ENCODE measurements at places on chromosomes 6 and 20. TPM values are rescaled to one million over a fixed set of nuclear protein-coding genes. Genes with fewer than 3 reads are reported as not detected.

DNA sequence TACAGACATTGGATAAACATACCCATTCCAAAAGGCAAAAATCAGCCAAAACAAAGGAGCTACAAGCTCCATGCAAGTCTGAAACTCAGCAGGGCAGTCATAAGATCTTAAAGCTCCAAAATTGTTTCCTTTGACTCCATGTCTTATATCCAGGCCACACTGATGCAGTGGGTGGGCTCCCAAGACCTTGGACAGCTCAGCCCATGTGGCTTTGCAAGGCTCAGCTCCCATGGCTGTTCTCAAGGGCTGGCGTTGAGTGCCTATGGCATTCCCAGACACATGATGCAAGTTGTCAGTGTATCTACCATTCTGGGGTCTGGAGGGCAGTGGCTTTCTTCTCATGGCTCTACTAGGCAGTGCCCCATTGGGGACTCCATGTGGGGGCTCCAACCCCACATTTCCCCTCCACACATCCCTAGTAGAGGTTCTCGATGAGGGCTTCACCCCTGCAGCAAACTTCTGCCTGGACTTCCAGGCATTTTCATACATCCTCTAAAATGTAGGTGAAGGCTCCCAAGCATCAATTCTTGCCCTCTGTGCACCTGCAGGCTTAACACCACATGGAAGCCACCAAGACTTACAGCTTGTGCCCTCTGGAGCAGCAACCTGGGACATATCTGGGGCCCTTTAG is 35.4 kb upstream of the SENP6 start:
- DNase-seq = no peak

The PRND gene
- total RNA-seq = 1.8 TPM

The HS3ST5 gene
- 0.40 TPM for total RNA-seq

The HLA-E gene
- total RNA-seq = 31.7 TPM

The SLC22A3 gene
- total RNA-seq = 3.1 TPM

DNA sequence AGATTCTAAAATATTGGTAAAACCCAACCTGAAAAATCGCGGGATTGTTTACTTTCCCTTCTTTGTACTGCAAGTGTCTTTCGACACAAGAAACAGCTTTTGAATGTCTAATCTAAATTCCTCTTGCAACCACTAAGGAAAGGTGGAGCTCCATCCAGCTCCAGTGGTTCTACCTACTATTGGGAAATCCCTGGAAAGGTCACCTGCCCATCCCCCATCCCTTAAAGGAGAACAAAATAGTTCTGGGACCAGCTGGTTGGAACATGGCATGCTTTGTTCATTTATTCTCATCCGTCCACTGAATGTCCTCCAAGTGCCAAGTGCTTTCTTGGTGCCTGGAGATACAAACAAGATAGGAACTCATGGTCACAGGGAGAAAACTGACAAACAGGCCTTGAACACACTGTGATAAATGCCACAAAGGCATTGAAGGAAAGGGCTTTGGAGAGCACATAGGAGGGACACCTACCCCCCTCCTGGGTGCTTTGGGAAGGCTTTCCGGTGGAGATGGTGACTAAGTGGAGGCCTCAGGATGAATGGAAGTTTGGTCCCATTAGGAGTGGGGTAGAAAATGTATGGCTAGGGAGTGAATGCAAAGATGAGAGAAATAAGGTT is 2.3 kb upstream of the CITED2 start:
- DNase-seq = no peak

DNA sequence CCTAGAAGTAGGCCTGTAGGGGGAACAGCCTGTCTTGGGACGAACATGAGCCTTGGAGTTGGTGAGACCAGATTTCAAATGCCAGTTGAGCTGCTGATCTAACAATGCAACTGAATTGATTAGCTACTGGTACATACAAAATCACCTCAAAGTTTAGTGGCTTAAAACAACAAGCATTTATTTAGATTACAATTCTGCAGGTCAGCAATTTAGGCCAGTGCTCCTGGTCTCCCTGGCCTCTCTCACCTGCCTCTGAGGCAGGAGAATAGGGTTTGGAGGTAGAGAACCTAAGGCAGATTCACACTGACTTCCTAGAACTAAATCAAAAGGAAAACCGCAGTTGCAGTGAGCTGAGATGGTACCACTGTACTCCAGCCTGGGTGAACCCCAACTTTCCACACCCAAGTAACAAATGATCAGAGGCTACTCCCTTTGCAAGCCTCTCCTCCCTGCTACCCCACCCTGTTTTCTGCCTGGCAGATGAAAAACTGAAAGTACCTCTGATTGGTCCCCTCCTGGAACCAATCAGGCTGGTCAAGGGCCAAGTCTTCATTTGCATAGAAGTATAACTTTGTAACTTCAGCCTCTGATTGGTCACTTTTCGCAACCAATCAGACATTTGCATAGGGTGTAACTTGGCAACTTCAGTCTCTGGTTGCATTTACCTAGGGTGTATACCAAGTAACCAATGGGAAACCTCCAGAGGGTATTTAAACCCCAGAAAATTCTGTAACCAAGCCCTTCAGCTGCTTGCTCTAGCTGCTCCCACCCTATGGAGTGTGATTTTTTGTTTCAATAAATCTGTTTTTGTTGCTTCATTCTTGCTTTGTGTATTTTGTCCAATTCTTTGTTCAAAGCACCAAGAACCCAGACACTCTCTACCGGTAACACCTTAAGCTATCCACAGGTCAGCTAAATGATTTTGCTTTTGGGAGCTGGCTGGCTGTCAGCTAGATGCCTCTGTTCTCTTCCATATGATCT is 8.1 kb upstream of the UBR2 start:
- DNase-seq = no peak

The CHRNA4 gene
- not detected for total RNA-seq

DNA sequence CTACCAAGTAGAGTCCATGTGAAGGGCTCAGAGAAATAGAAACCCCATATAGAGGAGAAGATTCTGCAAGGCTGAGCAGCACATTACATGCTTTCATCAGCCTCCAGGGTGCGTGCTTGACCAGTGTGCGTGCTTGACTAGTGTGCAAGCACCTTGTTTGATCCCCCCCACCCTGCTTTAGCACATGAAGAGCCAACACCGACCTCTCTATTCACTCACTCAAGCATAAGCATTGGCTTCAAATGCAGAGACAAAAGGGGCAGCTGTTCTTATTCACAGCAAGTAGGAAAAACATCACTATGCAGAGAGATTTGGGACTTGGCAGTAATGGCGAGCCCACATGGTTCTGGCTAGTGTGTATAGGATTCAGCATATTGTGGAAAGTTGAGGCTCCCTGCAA is 278.7 kb upstream of the RNF217 start:
- DNase-seq = peak; percentile 70

DNA sequence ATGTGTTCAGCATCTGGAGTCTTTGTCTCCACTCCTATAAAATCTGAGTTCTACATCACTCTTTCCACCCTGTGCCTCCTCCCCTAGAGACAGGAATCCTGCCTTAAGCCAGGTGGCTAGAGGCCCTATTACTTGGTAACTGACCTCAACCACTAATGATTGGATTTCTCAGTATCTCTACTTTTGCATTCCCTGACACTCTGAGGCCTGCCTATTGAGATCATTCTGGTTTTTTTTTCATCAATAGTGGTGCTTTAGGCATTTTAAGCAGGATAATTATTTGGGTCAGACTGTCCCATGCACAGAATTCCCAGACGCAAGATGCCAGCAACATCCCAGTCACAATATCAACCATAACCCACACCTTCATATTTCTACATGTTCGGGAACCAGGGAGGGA is 3.9 kb upstream of the GCM1 start:
- no peak for DNase-seq

The MMS22L gene
- 36.6 TPM for total RNA-seq

DNA sequence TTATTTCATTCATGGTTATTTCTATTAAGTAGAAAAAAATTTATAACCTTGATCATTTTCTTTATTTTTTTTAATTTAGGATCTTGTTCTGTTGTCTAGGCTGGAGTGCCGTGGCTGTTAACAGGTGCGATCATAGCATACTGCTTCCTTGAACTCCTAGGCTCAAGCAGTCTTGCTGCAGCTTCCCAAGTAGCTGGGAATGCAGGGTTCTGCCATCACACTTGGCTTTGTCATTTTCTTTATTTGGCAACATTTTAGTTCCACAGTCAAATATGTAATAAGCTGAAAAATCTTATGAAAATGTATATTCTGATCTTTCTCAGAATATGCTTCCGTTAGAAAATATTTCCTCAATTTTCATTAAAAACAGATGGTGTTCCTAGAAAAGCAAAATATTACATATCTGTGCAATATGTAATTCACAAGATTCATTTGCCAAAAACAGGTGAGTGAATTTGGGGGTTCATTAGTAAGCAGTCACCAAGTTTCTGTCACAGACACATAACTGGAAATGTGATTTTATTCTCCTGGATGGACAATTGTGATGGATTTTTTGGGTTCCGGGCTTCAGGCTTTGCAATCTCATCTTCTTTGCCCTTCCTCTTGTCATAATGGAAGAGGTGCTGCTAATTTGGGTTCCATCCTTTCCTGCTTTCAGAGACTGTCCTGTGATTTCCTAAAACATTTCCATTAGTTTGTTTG is 21.5 kb downstream of the AMD1 start:
- DNase-seq = no peak

DNA sequence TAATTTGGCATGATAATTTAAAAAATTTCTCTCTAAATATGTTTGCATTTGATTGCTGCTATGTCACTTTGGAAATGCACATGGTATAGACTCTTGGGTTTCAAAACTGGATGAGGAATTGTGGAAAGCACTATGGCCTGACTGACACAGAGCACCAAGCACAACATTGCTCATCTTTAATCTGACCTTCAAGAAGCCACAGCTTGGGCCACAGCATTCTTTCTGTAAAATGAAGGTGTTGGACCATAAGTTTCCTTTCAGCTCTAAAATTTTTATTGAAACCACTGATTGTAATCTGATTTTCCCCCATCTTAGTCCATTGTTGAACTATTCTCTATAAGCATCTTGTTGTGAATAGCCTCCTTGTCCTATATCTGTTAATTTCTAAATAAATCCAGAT is 41.0 kb downstream of the QKI start:
- no peak for DNase-seq

DNA sequence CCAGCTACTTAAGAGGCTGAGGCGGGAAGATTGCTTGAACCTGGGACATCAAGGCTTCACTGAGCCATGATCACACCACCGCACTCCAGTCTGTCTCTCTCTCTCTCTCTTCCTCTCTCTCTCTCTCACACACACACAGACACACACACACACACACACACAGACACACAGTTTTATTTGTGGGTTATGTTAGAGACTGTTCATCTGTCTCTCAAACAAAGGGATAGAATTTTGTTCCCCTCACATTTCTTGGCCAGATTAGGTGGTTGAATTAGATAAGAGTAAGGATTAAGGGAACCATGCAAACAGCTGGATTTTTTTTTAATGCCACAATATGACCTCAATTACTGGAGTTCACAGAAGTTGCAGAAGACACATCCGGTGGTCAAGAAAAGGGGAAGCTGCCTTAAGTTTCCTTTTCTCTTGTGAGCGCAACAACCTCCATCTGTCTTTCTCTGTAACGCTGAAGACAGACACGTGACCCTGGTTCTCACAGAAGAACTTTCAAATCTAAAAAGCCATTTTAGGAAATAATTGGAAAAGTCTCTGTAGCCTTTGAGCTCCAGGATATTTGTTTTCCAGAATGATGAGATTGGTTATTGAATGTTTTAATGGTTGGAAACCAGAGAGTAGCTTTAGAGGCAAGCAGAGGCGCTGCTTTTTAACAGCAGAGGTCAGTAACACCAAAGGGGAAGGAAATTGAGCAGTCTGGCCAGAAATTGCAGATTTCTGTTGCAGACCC is 32.9 kb upstream of the LGSN start:
- peak; percentile 70 for DNase-seq

The CPNE5 gene
- total RNA-seq = 0.29 TPM

DNA sequence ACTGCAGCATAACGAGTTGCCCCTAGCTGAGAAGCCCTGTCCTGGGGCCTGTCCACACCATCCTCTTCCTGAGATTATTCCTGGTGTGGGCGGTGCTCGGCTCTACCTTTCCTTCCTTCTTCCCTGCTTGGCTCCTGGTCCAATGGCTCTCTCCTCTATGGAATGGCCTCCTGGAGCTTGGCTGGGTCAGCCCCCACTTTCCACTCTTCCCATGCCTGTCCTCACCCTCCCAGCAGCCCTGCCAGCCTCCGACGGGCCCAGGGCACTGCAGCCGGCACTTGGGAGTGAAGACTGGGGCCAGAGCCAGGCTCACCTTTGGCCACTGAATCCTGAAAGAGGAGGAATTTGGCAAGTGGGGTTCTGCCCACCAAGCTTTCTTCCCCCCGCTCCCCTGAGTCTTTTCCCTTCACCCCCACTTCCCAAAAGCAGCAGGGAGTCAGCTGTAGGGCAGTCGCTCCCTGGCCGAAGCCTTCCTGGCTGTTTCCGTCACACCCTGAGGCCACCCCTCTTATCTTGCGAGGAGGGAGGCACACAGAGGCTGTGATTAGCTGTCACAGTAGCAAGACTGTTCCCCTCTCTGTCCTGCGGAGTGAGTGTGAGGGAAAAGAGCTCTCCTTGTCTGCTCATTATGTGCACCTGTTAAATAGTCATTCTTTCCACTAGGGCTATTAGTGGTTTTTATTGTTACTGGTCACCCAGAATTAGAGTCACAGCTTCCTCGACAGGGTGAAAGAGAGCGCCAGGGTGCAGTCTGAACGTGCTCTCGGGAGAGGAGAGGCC is 6.3 kb upstream of the CDSN start:
- DNase-seq = peak; percentile 71

- DNase-seq = no peak
Observed at GRCh38 chr6:14707971-14708465, 537.9 kb upstream of the JARID2 start.

- DNase-seq = no peak
Observed at GRCh38 chr6:30062471-30063178, 1.6 kb downstream of the POLR1H start.

The PLEKHG1 gene
- total RNA-seq = 1.7 TPM

GRCh38 chr6:106847116-106847515 is 127.4 kb downstream of the CD24 start:
- DNase-seq = no peak

DNA sequence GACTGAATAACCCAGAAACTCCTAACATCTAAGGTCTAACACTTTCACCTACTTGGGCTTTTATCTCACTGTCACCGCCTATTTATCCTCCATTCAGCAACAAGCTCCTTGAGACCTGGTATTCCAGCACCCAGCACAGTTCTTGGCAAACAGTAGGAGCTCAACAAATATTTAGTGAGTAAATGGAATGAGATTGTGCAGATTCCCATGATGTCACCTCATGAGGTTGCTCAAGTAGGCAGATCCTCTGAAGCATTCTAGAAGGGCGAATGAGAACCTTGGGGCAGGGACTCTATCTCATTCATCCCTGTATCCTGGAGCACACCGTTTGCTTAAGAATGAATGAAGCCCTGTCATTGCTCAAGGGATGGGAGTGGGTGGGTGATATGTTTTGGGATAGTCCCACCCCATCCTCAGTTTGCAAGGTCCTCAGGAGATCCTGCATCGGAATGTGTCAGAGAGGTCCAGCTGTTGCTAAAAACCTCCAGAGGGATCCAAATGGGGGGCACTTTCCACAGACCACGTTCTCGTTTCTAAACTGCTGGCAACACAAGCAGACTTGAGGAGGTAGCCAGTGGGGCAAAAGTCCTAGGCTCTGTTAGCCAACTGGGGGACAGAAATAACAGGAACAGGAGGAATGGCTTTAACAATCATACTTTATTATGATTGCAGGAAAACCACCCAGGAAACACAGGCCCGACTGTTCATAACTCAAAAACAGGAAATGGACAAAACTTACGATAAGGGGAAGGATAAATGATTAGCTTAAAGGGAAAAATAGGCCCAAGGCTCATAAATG is 42.0 kb downstream of the EDN1 start:
- DNase-seq = peak; percentile 64
